ENCODE measurements at places on chromosomes 4 and X.

DNA sequence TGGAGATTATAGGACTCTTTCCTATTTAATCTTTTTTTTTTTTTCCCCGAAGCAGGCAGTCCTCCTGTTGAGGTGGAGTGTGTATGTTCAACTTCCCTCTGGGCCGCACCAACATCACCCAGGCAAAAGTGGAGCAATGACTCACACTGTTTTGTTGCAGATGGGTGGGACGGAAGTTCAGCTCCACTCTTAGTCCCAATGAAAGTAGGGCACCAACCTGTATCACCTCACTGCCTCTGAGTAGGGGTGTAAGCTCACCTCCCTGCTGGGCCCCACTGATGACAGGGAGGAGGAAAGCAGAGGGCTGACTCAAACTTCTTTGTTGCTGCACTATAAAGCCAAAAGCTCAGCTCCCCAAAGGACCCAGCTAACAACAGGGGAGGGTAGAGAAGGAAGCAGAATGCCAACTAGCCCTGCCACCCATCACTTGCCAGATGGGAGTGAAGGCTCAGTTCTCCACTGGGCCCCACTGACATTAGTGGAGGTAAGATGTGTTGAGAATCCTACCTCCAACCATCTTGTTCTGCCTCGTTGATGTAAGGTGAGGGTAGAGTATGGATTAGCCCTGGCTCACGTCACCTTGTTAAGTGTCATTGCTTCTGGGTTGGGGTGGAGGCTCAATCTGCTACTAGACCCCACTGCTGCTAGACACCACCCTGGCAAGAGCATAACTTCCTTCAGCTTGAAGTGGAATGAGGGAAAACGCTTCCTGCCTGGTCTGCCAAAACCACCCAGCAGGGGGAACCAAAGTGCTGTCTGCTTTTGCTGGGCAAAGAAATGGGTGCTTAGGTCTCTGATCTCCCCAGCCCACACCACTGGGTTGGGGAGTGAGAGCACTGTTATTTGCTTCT, 14.1 kb downstream of the RPS6KA3 start:
- no peak for DNase-seq
- no peaks in the 10 kb centered on the region for H3K36me3 ChIP-seq
- H3K4me1 ChIP-seq: no peaks in the 10 kb centered on the region
- H3K27ac ChIP-seq: no peak overlapping the region

GRCh38 chr4:156734965-156735895, 236.4 kb downstream of the PDGFC start:
- no peaks in the 10 kb centered on the region for H3K4me1 ChIP-seq
- no peak overlapping the region for H3K4me3 ChIP-seq
- no peak overlapping the region for H3K27ac ChIP-seq

GRCh38 chr4:80192937-80193336, 4.4 kb upstream of the PRDM8 start:
- H3K36me3 ChIP-seq: no peaks in the 10 kb centered on the region
- no peak for DNase-seq
- no peaks in the 10 kb centered on the region for H3K4me1 ChIP-seq
- H3K4me3 ChIP-seq: no peak overlapping the region

DNA sequence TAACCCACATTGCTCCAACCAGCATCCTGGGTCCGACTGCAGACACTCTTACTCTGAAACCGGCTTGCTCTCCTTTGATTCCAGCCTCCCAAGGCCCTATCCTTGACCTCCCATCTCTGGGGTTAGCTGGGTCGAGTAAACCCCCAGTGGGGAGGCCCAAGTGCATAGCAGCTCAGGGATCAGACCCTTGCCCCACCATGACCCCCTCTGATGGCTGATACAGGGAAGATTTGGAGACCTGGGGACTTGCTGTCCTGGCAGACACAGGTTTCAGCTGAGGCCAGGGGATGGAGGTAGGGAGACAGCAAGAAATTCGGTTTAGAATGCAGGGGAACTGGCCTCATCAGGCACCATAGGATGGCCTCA, 23.6 kb upstream of the CDKL5 start:
- DNase-seq: no peak
- no peaks in the 10 kb centered on the region for H3K4me1 ChIP-seq
- no peak overlapping the region for H3K27ac ChIP-seq
- H3K27me3 ChIP-seq: no peaks in the 10 kb centered on the region
- H3K4me3 ChIP-seq: no peak overlapping the region

DNA sequence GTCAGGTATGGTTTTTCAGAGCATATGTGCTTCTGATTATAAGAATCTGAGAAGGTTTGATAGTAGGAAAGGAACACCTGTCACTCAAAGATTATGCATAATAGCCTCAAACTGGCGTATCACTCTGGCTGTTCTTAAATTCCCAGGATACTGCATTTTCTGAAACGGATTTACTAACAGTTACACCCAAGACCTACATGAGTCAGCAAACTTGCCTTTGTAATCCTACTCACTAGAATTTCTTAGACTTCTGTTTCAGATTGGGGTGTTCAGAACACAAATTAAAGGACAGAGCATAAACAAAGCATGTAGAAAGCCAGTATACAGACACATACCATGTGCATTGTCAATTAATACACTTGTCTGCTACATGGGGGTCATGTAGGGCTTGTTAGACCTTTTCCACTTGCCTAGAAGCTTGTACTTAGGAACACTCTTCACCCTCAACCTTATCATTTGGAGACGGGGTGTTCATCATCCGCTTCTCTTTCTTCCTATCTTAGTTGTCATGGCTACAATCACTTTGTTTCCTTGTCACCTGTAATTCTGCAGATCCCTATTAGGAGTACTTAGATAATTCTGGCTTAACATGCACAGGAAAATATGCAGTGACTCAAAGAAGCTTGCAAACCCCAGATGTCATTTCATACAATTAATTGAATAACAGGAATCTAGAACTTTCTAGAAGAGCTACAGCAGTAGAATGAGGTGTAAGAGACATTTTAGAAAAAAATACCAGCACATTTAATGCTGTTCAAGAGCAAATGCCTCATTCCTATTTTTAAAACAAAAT, 593.0 kb upstream of the TENM3 start:
- DNase-seq: no peak
- H3K36me3 ChIP-seq: no peaks in the 10 kb centered on the region
- no peaks in the 10 kb centered on the region for H3K27me3 ChIP-seq
- H3K27ac ChIP-seq: no peak overlapping the region
- H3K4me1 ChIP-seq: peaks cover 5% of the 10 kb centered on the region

DNA sequence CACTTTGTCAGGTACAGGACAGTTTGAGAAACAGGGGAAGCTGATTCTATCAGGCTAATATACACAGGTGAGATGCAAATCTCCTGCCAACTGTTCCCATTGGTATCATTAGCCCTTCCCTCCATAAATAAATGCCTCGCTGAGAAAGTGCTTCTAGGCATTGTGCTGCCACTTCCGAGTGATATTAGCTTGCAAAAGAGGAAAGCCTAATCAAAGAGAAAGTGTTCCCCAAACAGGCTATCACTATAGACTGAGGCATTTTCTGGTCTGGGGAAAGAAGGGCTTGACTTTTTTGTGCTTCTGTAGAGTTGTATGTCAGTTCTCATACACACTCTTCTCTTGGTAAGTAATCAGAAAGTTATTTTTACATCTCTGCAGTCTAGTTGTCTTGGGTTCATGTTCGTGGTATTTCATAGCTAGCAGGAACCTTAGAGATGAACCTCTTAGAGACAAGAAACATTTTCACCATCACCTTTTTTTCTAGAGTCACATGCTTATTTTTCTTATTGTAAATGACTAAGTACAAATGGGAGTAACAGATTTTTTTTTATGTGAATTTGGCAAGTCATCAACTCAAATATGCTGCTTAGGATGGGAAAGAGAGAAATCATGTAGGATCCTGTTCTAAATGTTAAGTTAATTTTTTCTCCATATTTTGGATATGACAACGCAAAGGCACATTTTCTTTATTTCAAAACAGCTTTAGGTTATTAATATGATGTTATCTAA, 1009.8 kb downstream of the ADGRL3 start:
- no peak for DNase-seq
- H3K4me1 ChIP-seq: no peaks in the 10 kb centered on the region
- no peak overlapping the region for H3K27ac ChIP-seq
- no peaks in the 10 kb centered on the region for H3K36me3 ChIP-seq
- H3K4me3 ChIP-seq: no peak overlapping the region

- H3K27ac ChIP-seq: no peak overlapping the region
- H3K4me1 ChIP-seq: no peaks in the 10 kb centered on the region
- no peak overlapping the region for H3K4me3 ChIP-seq
- DNase-seq: no peak
- no peaks in the 10 kb centered on the region for H3K36me3 ChIP-seq
- H3K27me3 ChIP-seq: no peaks in the 10 kb centered on the region
Measured at GRCh38 chr4:105605493-105605892, 53.1 kb downstream of the ARHGEF38 start.

GRCh38 chrX:69066966-69067525, 98.2 kb downstream of the PJA1 start:
- DNase-seq: no peak
- H3K4me3 ChIP-seq: no peak overlapping the region
- H3K4me1 ChIP-seq: no peaks in the 10 kb centered on the region
- no peak overlapping the region for H3K27ac ChIP-seq
- H3K27me3 ChIP-seq: no peaks in the 10 kb centered on the region

- no peaks in the 10 kb centered on the region for H3K27me3 ChIP-seq
- H3K4me1 ChIP-seq: no peaks in the 10 kb centered on the region
- no peaks in the 10 kb centered on the region for H3K36me3 ChIP-seq
- H3K4me3 ChIP-seq: no peak overlapping the region
- no peak overlapping the region for H3K27ac ChIP-seq
Measured at GRCh38 chr4:14338585-14339265, 663.6 kb upstream of the CPEB2 start.

GRCh38 chr4:140271553-140271952, 101.9 kb upstream of the SCOC start:
- no peaks in the 10 kb centered on the region for H3K27me3 ChIP-seq
- DNase-seq: no peak
- H3K4me1 ChIP-seq: no peaks in the 10 kb centered on the region
- no peaks in the 10 kb centered on the region for H3K36me3 ChIP-seq
- H3K27ac ChIP-seq: no peak overlapping the region

Measured in tibial nerve (tissue), 4 donors.